ENCODE measurements at places on chromosomes 7 and 10. TPM values are rescaled to one million over a fixed set of nuclear protein-coding genes. Genes with fewer than 3 reads are reported as not detected.

- DNase-seq, result no peak
Measured at GRCh38 chr7:47610506-47611044, 28.7 kb upstream of the TNS3 start.

GRCh38 chr7:134478707-134479106 lies 19.8 kb upstream of the AKR1B1 start:
- no peak for DNase-seq

DNA sequence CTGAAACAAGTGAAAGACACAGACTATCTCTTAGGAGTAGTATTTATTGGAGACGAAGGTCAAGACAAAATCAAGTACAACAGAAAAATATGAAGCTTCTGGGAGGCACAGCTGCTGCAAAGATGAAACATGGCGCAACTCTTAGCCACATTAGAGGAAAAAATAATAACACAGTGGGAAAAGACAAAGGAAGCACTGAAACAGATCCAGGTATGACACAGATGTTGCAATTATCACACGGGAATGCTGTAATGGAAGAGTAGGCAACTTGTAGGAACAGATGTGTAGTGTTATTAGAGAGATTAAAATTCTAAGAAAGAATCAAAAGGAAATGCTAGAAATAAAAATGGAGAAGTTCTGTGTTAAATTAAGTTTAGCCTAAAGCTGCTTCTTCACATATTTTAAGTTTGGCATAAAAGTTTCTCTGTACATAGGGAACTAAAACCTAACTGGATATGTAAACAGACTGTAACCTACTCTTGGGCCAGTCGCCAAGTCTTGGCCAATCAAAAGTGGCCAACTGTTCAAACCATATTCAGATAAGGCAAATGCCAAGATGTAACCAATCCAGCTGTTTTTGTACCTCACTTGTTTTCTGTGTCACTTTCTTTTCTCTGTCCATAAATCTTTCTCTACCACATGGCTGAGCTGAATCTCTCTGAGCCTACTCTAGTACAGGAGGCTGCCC lies 1132.0 kb upstream of the LRRTM3 start:
- DNase-seq, result no peak

DNA sequence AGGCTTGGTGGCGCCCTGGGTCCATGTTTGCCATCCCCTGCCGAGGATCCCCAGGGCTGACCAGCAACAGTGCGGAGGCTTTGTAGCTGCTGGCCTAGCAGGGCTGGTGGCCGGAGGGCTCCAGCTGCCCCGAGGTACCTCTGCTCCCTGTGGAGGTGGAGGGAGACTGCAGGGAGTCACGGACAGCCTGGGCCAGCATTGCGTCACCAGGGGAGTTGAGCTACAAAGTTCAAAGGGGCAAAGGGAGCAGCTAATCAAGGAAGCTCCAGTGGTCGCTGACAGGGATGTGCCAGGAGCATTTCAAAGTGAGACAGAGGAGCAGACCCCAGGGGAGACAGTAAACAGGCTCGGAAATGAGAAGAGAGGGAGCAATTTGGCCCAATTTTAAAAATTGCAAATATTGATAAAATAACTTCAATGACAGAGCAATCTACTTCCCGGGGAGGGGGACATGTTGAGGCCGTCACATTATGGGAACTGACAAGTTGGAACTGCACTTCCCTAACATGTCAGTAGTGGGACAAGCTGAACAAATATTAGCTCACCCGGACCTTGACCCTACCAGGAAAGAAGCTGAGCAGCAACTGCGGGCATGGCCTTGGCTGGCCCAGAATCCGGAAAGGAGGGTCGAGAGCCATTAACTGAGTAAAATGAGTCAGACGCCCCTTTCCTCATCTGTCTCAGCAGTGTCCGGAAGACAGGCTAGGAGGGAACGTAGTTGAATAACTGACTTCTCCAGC lies 39.4 kb downstream of the BTBD16 start:
- no peak for DNase-seq

GRCh38 chr7:29146057-29146706 lies at the start of gene CPVL:
Gene CPVL (minus strand): TSS chr7:29146537. CDS start chr7:29121061, 25,476 bp downstream.
- DNase-seq, result no peak

CTAGE4 gene
- total RNA-seq, result 0.36 TPM

Data from osteoblast (primary cell).